ENCODE measurements at places on chromosomes 3 and 15.
A peak's percentile ranks its signal among the peaks of the same experiment; 100 is the strongest.

- DNase-seq: no peak
Measured at GRCh38 chr15:40878785-40879184, 4.8 kb upstream of the RHOV start.

GRCh38 chr15:69469467-69470201, 17.0 kb downstream of the RPLP1 start:
- DNase-seq: no peak

GRCh38 chr15:83108266-83109219, 1.1 kb downstream of the TM6SF1 start:
- DNase-seq: no peak

- no peak for DNase-seq
Measured at GRCh38 chr3:84680700-84681099, 278.1 kb upstream of the CADM2 start.

DNA sequence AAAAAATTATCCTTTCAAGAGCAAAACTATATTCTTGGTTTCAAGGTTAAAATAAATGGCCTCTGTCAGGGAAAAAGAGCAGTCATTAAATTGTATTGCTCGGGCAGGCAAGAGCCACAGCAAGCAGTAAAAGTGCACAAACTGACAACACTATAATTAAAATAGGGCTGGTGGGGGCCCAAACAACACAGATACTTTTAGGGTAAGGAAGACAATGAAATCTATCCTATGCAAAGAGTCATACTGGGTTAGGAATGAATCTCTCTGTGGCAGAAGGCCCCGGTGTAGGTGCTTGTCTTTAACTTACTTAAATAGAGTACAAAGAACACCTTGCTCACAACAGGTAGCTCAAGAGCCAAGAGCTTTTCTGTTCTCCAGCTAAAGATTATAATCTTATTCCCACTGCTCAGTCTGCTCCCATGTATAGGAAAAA, 94.7 kb downstream of the DLG1 start:
- no peak for DNase-seq

DNA sequence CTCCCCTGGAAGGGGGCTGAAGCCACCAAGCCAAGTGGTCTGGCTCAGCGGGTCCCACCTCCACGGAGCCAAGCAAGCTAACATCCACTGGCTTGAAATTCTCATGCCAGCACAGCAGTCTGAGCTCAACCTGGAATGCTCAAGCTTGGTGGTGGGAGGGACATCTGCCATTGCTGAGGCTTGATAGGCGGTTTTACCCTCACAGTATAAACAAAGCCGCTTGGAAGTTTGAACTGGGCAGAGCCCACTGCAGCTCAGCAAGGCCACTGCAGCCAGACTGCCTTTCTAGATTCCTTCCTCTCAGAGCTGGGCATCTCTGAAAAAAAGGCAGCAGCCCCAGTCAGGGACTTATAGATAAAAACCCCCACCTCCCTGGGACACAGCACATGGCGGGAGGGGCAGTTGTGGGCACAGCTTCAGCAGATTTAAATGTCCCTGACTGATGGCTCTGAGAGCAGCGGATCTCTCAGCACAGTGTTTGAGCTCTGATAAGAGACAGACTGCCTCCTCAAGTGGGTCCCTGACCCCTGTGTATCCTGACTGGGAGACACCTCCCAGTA, 23.2 kb upstream of the IGSF10 start:
- DNase-seq: no peak

- DNase-seq: no peak
Measured at GRCh38 chr3:184783319-184783718, 28.6 kb upstream of the VPS8 start.

- no peak for DNase-seq
Measured at GRCh38 chr15:83102346-83102745, 5.1 kb upstream of the TM6SF1 start.

GRCh38 chr15:101016581-101016980, 97.4 kb downstream of the LRRK1 start:
- no peak for DNase-seq

DNA sequence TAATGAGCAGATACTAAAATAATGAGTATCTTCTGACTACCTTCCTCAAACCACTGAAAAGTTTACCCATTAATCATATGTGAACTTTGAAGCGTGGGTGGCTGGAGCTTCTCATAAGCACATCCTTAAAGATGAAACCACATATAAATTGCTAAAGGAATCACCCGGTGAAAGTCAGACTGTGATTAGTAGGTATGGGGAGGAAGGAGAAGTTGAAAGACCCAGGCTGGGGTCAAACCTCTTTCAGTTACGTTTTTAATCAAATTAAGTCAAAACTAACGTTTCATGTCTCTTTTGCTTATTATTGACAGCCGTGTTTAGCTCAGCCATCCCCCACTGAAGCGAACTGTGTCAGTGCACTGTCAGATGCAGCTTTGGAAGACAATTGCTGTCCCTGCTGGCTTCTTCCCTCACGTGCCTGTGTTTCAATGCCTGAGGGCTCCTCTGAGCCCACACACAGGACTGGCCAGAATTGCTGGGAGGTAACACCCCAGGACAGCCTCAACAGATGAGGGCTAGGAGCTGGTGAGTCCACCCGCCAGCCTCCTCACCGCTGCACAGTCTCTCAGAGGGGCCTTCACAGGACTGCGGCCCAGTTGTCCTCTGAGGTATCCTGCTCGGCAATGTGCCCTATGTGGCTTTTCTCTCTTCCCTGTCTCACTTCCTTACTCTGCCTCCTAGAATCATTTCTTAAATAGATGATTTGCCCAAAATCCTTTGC, 29.3 kb upstream of the SH3BP5 start:
- DNase-seq: no peak

DNA sequence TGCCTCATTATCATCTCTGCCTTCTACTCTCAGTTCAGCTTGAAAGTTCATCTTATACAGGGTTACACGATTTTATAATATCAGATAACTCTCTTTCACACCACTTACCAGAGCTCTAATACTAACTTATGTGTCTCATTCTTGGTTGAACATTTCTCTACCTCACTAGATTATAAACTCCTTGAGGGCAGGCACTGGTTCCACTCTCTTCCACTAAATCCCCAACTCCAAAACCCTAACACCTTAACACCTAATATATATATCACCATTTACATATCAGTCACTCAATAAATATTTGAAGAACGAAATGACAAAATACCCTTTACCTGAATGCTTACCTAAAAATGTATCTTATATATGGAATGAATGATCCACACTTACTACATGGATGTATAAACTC, 977.2 kb downstream of the FHIT start:
- DNase-seq: no peak

DNA sequence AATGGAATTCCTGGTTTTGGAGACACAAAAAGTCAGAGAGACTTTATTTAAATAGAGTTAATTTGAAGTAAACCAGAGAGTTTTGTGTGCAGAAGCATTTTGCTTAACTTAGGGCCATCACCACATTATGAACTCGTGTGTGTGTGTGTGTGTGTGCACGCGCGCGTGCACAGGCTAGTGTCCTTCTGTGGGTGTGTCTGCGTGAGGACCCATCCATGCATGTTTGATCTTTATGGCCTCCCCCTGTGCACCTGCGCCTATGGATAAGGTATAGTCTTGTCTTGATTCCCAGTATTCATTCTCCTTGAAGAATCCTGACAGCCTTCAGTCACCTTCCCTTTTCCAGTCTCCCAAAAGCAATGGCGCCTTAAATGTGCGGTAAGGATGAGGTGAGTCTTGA, 26.0 kb downstream of the MUC20 start:
- no peak for DNase-seq

GRCh38 chr3:60645801-60646200, 605.5 kb downstream of the FHIT start:
- DNase-seq: no peak

DNA sequence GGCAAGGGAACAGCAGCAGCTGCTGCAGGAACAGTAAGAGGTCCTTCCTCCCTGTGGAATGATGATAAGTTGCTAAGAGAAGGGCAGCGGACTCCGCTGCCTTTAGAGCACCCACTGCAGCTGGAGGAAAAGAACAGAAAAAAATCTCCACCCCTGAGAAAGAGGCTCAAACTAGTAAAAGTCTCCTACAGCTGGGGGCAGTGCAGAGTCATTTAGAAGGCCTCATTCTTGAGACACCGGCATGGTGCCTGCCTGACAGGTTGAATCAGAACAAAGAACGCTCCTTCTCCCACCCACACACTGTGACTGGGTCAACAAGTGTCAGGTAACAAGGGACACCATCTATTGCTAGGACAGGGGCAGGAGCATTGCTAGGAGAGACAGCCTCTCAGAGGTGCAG, 188.4 kb downstream of the ABHD5 start:
- peak; percentile 9 for DNase-seq

- no peak for DNase-seq
Measured at GRCh38 chr15:84741121-84741520, 7.3 kb upstream of the ZNF592 start.

- DNase-seq: no peak
Measured at GRCh38 chr3:108899530-108899929, 54.1 kb downstream of the GUCA1C start.
